ENCODE measurements at places on chromosomes 13 and 19.
A peak's percentile ranks its signal among the peaks of the same experiment; 100 is the strongest.

- DNase-seq: no peak
These were observed 22.7 kb downstream of the SLC25A15 start for GRCh38 chr13:40812102-40812501.

- no peak for DNase-seq
These were observed 61.6 kb downstream of the LRCH1 start for GRCh38 chr13:46614582-46614981.

GRCh38 chr13:95948656-95949055, 104.5 kb downstream of the UGGT2 start:
- no peak for DNase-seq

DNA sequence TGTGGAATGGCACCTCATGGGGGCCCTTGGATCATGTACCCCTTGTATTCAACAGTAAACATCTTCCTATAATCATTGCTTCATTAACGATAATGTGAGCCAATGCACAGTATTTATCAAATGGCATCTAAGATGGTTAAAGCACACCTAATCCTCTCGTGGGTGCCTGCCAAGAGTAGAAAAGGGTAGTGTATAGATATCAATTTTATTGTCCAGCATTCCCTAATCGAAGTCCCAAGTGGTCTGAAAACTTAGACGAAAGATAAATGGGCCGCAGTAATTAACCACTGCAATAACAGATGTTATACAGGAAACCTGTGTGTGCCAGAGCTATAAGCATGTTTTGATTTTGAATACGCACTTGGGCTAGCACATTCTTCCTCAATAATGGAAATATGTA, 667 bp upstream of the MBNL2 start:
- DNase-seq: no peak

- DNase-seq: peak; percentile 77
These were observed at the start of gene ZNF134 for GRCh38 chr19:57613941-57614743. TSS of gene ZNF134 (plus strand) at chr19:57614242. CDS start at chr19:57619469, 5,227 bp downstream.

- DNase-seq: no peak
These were observed 8.0 kb downstream of the C19orf25 start for GRCh38 chr19:1471010-1471514.

GRCh38 chr19:56015756-56016155, 29.2 kb downstream of the NLRP5 start:
- DNase-seq: no peak

DNA sequence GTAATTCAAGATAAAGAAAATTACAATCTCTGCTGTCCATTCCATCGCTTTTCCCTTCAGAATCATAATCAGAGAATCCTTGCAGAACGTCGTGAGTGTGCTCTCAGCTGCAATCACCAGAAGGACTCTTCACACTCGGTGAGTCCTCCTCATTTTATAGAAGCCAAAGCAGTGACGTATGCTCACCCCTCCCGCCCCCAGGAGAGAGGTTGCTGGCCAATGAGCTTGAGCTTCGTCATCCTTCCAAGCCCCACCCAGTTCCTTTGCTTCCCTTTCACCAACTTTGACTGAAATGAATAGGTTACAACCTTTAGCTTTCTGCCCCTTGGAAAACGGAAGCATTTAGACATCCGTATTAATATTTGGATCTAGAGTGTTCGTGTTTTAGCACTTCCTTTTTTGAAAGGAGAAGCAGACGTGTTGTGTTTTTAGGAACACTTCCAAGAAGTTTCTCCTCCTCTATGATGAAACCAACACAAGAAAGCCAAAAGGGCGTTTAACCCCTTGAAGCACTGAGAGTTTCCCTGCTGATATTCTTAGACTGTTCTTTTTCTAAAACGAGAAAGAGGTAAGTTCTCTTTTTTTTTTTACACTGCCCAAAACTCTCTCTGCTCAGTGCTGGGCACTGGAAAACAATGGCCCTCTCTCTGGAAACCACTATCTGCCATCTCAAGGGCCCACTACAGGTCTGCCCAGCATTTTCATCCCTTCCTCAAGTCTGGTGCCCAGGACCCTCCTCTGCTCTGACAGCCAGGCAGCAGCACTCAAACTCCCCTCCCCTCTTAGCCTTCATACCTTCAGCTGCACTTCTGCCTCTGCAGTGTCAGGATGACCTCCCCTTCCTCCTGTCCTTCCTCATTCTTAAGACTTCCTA, 44.3 kb upstream of the CEACAM21 start:
- DNase-seq: no peak

- no peak for DNase-seq
These were observed 39.5 kb upstream of the HOMER3 start for GRCh38 chr19:18980432-18981020.

- DNase-seq: no peak
These were observed 248.8 kb downstream of the DACH1 start for GRCh38 chr13:71618159-71618558.

DNA sequence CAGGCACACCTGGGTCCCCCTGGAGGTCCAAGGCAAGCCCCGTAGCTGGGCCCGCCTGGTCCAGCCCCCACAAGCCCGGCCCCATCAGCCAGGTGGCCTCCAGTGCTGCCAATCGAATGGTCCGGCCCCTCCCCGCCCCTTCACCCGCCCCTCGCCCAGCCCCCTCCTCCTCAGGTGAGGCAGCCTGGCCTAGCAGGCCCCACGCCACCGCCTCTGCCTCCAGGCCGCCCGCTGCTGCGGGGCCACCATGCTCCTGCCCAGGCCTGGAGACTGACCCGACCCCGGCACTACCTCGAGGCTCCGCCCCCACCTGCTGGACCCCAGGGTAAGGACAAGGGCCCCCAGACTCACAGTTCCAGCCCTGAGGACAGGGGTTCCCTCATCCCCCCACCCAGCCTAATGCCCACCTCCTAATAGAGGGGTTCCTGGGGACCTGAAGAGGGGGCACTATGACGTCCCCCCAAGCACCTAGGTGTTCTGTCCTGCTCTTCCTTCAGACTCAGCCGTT, at the start of gene HPN:
TSS of gene HPN (plus strand) at position 174 of the 508 bp plus-strand sequence. CDS start 786 bp downstream, outside the sequence.
- no peak for DNase-seq

DNA sequence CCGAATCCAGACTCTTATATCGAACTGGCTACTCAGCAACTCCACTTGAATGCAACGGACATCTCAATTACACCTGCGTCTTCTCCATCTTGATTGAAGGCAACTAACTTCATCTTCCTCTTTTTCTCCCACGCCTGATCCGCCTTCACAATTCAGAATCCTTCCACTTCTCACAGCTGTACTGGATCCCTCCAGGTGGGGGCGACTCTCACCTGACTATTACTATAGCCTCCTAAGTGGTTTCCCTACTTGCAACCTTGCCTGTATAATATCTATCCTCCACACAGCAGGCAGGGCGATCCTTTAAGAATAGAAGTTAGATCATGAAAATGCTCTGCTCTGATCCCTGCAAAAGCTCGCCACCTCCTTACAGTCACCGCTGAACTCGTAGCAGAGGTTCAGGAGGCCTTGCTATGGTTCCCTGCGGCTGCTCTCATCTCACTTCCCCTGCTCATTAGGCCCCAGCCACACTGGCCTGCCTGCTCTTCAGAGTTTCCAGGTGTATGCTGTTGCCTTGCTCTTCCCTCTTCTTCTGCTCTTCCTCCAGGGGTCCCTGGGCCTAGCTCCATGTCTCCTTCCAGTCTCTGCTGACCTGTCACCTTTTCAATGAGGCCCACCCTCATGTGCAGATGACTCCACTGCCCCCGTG, 31.9 kb downstream of the RFXAP start:
- DNase-seq: no peak

DNA sequence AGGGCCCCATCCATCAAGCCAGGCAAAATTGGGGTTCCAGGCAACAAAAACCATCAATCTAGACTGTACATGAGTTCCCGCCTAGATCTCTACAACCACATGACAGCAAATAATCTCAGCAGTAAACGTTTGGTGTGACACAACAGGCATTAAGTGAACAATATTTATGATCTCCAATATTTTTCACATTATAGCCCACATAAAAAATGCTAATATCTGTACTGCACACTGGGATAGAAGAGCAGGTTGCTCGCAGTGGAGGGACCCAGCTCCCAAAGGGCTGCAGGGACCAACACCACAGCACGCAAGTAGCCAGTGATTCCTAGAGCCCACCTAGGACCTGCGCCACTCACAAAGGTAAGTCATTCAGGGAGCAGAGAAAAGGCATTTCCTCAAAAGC, 25.9 kb downstream of the LATS2 start:
- no peak for DNase-seq

DNA sequence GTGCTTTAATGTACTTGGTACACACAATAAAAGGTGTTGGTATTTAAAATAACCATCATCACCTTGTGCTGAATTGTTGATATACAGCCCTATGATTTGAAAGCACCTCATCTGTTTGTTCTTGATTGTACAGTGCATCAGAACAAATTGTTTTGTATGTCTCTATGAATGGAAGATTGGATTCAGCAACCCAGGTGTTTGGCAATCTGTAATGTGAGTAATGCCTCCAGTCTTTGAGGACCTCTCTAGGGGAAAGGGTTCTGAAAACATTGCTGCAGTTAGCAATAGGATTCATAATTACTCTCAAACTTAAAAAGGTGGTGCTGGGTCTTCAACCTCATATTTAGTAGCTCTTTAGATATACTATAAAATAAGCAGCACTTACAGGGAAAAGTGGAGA, 341.8 kb downstream of the OXGR1 start:
- DNase-seq: no peak

DNA sequence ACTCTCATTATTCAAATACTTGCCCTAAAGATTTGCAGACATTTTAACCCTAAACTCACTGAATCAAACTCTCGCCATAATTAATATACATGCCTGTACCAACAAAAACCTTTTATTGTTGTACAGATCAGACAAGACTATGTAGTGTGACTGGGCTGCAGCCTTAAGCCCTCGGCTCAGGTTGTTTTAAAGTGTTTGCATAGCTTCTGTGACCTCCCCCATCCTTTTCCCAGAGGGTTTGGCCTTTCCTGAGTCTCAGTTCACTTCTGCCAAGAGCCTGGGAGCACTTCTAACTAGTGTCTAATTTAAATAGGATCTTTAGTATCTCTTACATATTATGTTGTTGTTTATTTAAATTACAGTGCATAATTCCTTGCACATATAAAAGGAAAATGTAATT, 158.2 kb downstream of the HS6ST3 start:
- DNase-seq: no peak

GRCh38 chr13:19985219-19985556, 26.7 kb downstream of the ZMYM2 start:
- DNase-seq: no peak

DNA sequence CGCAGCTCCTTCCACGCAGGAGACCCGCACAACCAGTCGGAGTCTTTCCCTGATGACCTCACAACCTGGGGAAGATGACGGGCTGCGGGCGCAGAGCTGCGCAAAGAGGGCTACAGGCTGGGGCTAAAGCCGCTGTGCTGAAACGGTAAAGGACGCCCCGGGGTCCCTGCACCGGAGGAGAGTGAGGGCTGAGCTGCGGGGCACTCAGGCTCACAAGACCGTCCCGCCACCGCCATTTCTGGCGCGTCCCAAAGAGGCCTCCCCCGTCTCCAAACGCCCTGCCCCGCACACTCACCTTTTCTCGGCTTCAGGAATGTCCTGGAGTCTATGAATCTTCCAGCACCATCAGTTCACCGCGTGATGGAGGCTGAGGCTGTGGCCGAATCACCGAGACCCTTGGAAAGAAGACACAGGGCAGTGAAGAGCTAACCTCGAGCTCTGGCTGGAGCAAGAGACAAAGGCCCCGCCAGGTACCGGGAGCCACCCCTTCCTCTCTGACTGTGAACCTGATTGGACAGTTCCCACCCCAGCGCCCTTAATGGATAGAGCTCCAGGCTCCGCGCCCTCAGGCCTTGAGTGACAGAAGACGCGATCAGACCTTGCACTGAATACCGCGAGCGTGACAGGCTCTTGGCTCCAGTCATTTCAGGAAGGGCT, 41.8 kb upstream of the ZNF429 start:
- no peak for DNase-seq

DNA sequence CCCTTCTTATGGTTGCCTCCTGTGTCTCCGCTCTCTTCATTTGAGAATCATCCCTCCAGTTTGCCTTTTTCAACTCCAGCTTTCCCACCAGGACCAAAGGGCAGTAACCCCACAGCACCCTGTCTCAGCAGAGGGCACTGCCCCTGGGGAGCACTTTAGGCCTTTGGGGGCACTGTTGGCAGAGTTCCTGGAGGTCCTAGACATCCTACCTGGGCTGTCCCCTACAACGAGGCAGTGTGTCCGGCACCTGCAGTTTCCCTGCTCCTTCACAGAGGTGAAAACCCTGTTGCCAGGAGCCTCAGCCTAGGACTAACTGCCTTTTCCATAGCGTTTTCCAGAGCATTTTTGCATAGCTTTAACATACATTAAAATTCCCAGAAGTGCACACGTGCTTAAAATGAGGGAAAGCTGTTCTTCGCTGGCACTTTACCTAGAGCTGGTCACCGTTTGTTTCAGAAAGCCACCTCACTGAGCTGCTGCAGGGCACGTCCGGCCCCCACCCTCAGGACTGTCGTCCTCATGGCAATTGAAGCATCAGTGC, 234.9 kb downstream of the TEX29 start:
- DNase-seq: no peak

DNA sequence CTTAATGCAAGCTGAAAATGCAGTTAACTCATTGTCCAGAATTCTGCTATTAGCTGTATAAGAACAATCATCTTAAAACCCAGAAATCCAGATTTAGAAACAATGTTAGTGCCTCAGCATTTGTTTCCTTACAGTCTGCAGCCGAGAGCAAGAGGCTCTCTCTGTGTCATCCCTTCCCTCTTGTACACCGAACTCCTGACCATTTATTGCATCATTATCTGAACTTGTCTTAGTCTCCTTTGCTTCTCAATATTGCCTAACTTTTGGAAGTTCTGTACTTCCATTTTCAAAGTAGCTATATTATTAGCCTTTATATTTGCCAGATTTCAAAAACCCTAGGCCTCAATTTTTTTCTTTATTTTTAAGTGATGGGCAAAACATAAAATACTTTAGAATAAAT, 27.1 kb downstream of the RNASEH2B start:
- no peak for DNase-seq

DNA sequence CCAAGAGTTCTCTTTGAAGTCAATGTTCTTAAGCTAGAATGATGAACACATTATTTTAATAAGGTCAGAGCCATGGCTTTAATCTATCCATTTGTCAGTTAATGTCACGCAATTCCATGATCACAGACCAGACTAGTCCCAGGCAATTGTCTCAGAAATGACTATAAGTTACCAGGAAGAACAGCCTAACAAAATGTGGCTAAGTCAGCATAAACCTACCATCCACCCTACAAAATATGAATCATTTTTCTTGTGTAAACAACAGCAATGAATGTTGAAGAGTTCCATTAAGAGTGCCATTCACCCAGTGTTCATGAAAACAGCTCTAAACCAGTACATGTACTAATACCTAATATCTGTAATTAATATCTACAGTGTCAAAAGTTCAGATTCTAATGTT, 127.5 kb downstream of the KCTD12 start:
- no peak for DNase-seq

- DNase-seq: no peak
These were observed 28.1 kb downstream of the MYO16 start for GRCh38 chr13:108657519-108657918.

- no peak for DNase-seq
These were observed 173.7 kb upstream of the SLITRK5 start for GRCh38 chr13:87497426-87497825.

- DNase-seq: no peak
These were observed 99.9 kb downstream of the GNG7 start for GRCh38 chr19:2602391-2603181.

DNA sequence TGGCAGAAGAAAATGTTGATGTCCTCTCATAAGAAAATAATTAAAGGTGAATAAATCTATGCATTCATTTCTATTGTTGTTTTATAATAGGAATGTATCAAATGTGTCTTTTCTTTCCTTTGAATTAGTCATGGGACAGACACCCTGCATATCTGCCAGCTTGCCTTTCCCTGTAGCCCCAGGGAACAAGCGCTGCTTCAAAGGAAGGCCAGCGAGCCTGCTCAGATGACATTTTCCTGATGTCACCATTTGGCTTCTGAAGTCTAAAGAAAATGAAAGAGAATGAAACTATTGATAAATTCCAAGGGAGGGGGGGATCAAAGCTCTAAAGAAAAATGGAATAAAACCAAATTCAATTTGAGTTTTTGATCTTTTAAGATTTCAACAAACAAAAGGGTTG, 574.8 kb downstream of the IRS2 start:
- no peak for DNase-seq

Measured in stimulated activated CD8-positive, alpha-beta memory T cell treated with anti-CD3 and anti-CD28 coated beads, Interleukin-7, amount 100 ng/mL, for 1 hour (primary cell).